Hypothalamus (tissue), 51 donors: ENCODE measurements at places on chromosomes 12 and 14.

GRCh38 chr14:101054671-101055070 is 151.1 kb upstream of the RTL1 start:
- no peak for DNase-seq

GRCh38 chr12:52186118-52186840 is 5.5 kb downstream of the KRT80 start:
- no peak for DNase-seq

DNA sequence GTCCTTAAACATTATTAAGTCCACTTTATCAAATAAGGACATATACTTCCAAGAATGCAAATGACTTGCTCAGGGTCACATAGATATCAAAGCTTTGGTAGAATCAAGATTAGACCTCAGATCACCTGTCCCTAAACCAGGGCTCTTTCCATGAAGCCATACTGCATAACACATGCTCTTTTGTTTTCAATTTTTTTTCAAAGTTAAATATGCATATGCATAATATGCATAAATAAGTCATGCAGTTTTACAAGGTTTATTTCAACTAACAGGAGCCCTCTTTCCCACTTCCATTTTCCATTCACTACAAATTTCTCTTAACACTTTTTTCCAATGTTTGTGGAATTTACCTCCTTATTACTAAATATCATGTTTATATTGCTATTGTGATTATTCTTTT is 53.1 kb downstream of the SIX1 start:
- DNase-seq = no peak

DNA sequence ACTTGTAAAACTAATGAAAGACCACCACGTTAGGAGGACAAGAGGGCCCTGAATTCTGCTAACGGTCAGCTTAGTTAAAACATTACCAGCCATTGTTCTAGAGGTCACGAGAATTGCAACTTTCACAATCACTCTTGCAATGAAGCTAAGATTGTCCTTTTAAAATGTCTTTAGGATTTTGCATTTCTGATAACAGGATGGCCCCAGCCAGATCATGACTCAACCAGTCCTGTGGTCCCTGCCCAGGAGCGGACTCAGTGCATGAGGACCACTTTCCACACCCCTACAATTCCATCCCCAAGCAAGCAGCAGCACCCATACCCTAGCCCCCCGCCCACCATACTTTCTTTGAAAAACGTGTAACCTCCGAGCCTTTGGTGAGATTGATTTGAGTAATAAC is 28.7 kb downstream of the HSP90AA1 start:
- DNase-seq = no peak

DNA sequence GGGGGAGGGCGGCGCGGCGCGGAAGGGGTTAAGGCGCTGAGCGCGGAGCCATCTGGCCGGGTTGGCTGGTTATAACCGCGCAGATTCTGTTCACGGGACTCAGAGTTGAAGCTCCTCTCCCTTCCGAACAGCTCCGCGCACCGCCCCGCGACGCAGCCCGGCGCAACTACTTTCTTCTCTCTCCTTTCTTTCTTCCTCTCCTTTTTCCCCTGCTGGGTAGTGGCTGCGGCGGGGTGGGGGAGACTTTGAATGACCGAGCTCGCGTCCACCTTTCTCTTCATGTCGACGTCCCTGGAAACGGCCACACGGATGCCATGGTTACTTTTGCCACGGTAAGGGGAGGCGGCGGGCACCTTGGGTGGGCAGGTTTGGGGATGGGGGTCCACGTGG is at the start of gene NTF3:
Gene NTF3 (plus strand): TSS at position 98 of the 390 bp plus-strand sequence. CDS start 217 bp downstream, at position 315.
- DNase-seq = no peak

GRCh38 chr14:100656996-100657395 is 69.7 kb upstream of the DLK1 start:
- DNase-seq = no peak

DNA sequence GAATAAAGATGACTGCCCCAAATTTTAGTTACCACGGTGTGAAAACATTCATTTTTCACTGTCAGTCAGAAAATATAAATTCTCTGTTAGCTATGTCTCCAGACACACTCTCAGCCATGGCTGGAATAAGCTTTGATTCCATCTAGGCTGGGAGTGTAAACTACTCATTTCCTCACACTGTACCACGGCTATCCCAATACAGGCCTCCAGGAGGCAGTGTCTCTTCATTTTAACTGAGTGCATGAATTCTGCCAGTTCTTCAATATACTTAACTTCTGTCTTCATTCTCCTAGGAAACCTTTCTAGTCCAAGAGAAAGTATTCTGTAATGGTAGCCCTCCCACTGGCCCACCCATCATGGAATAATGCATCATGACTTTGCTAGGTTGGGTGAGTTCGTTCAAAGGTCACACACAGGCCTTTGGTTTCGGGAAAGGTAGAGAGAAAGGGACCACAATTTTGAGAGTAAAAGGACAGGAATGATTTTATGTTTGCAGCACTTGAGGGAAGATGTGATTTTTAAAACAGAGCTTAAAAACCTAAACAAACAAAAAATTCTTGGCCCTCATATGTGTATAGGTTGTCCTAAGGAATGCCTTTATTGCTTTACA is 381.1 kb downstream of the SEC23A start:
- DNase-seq = peak; percentile 35

- no peak for DNase-seq
Observed at GRCh38 chr12:111238075-111238734, 130.7 kb downstream of the PHETA1 start.

GRCh38 chr14:22448905-22449599 is 140.0 kb downstream of the DAD1 start:
- no peak for DNase-seq

DNA sequence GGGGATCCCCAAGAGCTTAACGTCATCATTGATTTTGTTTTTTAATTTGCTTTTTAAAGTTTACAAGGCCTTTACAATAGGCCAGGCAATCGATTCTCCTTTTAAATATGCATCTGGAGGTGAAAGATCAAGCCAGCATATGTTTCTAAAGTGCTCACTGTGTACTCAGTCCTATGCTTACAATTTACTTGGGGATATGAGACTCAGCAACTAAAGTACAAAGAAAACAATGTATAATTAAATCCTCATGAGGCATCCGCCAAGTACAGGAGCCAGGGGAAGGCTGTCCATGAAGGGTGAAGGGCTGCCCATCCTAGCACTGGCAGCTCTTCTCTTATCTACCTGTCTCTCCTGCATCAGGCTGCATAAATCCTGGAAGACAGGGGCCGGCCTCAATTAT is 11.8 kb downstream of the CCDC92 start:
- DNase-seq = no peak

DNA sequence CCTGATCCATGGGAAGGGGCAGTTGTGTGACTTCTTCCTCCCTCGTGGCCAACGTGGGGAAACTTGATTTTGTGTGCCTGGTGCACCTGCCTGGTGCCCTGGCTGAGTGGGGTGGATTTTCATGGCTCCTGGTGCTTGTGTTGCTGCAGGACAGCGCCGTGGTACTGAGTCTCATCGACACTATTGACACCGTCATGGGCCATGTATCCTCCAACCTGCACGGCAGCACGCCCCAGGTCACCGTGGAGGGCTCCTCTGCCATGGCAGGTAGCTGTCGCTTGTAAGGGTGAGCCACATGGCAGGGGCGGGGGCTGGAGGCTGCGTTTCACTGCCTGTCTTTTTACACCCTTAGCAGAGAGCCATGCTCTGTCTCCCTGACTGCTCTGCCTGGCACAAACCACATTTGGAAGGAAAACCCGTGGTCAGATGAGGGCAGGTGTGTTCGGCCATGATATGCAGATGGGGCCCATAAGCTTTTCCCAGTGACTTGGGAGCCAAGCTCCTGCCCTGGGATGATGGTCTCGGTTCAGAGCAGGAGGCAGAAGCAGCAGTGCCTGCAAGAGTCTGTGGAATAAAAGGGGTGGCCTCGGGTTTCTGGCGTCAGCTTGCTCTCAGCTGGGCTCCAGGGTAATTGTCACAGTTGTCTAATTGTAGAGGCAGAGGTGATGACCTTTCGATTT is 49.5 kb downstream of the ADGRD1 start:
- DNase-seq = no peak

DNA sequence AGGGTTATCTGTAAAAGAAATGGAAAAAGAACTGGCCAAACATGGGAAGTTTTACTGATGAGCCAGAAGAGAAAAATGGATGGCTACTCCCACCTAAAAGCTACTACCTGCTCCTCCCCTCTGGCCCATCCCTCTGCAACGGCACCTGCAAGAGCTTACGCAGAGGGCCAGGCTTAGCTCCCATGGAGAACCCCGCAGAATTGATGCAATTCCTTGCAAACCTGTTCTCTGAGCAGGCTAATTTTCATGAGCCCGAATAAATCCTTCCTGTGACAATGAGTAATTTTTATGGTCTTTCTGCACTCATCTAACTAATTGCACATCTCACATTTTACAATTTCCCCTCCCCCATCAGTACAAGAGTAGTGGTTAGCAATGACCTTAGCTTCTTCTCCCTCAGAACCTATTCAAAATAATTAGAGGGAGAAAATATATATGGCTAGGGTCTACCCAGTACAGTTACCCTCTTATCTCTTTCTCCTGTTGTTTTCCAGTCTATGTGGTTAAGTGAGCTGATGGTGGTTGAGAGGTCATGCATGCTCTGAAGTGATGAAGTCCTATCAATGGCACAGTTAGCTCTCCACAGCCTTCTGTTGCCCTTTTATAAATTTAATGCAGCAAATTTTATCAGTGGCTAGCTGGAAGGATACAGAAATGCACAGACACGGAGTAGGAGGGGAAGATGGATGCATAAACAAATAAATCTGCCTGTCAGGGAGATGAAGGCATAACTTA is 67.7 kb upstream of the NTF3 start:
- DNase-seq = no peak

GRCh38 chr14:59055006-59055405 is 133.5 kb upstream of the DAAM1 start:
- DNase-seq = no peak

GRCh38 chr12:109943811-109944210 is 43.7 kb downstream of the TCHP start:
- no peak for DNase-seq

- DNase-seq = no peak
Observed at GRCh38 chr12:93597608-93598007, 25.1 kb downstream of the SOCS2 start.

GRCh38 chr12:98418357-98419075 is 96.9 kb upstream of the TMPO start:
- DNase-seq = no peak

GRCh38 chr12:89949457-89950195 is 241.0 kb upstream of the ATP2B1 start:
- DNase-seq = no peak

GRCh38 chr14:28761438-28762291 is 4.9 kb upstream of the FOXG1 start:
- DNase-seq = no peak

DNA sequence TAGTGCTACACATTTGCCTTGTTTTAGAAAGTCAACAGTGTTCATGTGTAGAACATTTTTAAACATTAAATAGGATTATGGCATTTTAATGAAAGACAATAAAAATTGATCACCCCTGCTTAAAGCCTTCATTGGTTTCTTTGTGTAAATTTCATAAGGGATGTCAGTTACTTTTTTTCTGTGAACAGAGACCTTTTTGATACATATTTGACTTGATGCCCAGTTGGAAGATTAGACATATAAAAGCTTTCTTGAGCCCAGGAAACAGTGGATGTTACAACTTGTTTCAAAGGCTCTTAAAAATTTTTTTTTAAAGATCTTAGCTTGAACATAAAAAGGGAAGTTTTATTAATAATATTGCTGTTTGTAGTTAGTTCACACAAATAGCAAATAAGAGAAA is 168.7 kb upstream of the PDZRN4 start:
- no peak for DNase-seq

- no peak for DNase-seq
Observed at GRCh38 chr12:32284561-32284960, 114.8 kb upstream of the FGD4 start.

DNA sequence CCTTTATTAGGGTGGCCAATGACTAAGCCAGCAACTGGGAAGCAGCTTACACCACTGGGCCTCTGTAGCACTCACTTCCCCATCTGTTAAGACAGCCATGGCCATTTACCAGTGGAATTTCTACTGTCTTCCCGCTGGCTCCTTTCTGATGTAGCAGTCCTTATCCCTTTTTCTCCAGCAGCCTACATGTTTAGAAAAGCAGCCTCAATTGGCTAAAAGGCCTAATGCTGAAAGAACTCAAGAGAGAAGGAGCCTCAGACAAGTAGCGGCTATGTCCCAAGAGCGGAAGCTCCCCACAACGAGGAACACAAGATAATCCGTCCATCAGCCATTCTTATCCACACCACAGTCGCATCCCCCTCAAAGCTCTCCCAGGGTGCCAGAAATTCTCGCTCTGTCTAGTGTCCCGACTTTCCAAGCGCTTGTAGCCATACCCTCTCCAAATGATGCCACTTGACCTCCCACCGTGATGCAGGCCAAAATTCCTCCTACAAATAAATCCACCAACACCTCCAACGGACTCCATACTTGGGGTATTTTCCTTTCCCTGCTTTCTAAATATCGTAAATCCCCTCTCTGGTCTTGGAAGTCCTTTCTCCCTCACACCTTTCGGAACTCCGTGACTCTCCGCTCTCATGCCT is 624 bp downstream of the M6PR start:
- no peak for DNase-seq

- DNase-seq = no peak
Observed at GRCh38 chr12:119459481-119459880, 125.0 kb downstream of the CCDC60 start.

- no peak for DNase-seq
Observed at GRCh38 chr14:54267172-54267571, 129.6 kb upstream of the CDKN3 start.

- DNase-seq = no peak
Observed at GRCh38 chr14:26173581-26174110, 424.2 kb downstream of the NOVA1 start.

DNA sequence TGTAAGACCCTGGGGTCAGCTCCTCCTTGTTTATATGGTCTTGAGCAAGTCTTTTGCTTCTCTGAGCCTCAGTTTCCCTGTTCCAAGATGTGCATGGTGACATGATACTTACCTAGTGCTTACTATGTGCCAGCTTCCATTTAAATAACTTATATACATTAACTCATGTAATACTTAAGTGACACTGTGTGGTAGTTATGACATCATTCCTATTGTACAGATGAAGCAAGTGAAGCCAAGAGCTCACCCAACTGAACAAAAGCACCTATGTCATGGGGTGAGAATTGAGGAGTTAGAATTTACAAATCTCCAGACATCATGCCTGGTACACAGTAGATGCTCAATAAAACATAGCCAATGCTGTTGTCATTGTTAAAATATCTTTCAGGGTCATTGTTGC is 41.3 kb upstream of the CMKLR1 start:
- no peak for DNase-seq

- DNase-seq = no peak
Observed at GRCh38 chr12:45655186-45655585, 74.3 kb upstream of the ARID2 start.

DNA sequence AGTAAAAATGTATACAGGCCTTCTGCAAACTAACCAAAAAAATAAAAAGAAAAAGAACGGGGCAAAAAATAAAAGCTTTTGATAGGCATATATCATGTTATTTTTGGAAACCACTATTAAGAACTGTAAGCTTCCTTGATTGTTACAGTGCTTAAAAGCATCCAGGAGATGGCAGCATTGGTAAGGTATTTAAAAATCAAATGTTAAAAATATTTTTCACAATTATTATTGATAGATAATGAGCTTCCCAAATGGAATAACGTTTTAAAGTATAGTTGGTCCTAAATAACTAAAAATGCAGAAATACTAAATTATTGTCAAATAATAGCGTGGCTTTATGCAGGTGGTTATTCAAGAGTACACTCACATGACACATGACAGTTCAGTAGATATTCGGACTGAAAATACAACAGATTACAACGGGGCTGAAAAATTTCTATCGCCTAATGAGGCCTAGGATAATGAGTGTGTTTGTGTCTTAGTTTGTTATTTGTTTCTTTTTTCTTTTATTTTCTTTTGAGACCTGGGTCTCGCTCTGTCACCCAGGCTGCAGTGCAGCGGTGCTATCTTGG is 127.2 kb upstream of the ATF7IP start:
- DNase-seq = no peak

GRCh38 chr14:54488318-54488645 is 498 bp downstream of the GMFB start:
- DNase-seq = no peak
